ENCODE measurements at places on chromosomes 2 and 18.

DNA sequence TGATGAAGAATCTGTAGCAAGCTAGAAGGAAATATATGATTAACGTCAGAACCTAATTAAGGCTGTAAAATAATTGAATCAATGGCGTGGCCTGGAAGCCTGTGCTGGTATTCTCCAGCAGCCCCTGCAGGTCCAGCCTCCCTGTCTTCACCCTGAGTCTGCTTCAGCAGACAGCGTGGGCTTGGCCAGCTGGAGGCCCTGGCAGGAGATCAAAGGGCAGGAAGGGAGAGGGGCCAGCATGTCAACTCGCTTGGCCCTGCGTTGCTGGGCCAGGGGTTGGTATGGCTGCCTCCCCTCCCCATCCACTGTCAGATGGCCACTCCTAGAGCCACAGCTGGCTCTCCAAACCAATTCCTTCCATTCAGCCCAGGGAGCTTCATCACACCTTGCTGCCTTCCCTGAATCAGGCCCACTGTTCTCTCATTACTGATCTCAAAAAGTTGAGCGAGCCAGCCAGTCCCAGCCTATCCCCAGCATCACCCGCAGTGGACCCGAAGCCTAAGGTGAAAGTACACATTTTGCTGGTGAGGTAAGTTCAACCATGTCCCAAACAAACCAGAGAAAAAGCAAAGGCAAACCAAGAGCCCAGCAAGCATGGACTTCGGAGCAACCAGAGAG is 228.4 kb upstream of the AGAP1 start:
- DNase-seq = no peak

DNA sequence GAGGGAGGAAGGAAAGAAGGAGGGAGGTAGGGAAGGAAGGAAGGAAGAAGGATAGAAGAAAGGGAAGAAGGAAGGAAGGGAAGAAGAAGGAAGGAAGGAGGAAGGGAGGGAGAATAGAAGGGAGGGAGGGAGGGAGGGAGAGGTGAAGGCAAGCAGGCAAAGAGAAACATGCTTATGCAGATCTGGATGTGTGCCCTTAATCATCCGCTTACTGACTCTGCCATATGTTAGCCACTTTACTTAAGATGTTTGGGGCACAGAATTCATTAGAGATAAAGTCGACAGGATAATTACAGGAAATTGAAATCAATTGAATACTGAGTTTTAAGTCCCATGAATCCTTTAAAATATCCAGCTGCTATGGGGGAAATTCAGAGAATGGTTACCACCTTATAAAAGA is 334.2 kb downstream of the GRB14 start:
- DNase-seq = no peak

DNA sequence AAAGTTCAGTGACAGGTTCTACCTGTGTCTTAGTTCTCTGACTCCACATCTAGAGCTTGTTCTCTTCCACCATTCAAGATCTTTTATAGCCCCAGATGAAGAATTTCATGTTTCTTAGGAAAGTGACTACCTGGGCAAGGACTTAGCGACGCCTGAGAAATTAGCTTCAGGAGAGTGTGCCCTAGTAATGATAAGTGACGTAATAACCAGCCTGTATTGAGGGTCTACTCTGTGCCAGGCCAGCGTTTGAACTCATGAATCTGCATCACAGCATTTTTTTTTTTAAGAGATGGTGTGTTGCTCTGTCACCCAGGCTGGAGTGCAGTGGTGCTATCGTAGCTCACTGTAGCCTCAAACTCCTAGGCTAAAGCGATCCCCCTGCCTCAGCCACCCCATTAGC is 51.8 kb downstream of the TCF7L1 start:
- no peak for DNase-seq

GRCh38 chr18:77098538-77099174 is 33.9 kb downstream of the MBP start:
- DNase-seq = no peak

GRCh38 chr18:5541644-5542043 is 2.2 kb downstream of the EPB41L3 start:
- no peak for DNase-seq

DNA sequence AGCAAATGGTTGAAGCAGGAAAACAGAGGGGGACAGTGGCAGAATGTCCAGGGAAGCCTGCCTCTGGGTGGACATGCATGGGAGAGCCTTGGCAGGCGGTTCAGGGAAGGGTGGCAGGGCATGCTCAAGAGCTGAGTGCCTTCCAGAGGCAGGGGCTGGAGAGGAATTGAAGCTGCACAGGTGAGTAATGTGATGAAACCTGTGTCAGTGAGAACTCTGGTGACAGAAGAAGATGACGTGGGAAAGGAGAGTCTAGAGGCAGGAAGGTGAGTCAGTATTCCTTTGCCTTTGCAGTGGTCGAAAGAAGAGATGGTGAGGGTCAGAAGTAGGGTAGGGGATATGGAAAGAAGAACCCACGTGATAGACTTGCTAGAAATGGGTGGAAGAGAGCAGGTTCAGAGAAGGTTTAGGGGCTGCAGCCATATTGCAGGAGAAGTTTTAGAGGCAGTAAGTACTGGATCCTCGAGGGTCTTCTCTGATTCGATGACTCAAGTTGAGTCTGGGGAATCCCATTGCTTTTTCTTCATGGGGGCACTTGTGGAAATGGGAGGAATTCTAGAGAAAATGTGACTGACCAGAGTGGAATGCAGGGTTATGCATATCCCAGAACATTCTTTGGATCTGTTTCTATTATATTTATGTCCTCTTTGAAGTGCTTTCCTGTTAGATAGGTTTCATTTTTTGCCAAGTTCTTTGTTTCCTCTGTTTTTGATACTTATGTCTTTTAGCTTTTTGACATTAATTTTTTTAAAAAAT is 37.4 kb downstream of the TMEM87B start:
- DNase-seq = no peak

DNA sequence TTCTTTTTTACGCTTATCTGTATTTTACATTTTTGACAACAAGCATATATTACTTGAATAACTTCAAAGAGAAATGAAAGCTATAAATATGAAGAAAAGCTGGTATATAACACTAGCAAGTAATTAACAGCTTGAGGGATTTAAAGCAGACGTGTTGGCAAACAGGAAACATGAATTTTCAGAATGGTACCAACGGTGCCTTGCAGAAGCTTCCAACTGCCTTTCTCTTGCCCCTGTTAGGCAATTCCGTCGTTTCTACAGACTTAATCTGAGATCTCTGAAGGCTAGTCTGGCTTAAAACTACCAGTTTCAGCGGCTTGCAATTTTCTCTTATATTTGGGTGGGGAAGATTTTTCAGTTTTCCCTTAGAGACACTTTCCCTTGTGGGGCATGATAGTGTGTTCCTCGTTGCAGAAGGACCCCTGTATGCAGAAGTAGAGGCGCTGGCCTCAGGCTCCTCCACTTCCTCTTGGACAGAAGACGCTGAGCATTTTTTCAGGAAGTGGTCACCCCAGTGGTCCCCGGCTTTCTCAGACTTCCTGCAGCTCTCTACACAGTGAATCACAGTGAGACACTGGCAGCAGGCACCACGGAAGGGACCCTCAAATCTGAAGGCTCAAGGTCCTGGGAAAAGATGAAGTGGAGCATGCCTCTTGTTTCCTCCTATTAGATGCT is 56.2 kb upstream of the SLC16A14 start:
- peak; percentile 33 for DNase-seq

DNA sequence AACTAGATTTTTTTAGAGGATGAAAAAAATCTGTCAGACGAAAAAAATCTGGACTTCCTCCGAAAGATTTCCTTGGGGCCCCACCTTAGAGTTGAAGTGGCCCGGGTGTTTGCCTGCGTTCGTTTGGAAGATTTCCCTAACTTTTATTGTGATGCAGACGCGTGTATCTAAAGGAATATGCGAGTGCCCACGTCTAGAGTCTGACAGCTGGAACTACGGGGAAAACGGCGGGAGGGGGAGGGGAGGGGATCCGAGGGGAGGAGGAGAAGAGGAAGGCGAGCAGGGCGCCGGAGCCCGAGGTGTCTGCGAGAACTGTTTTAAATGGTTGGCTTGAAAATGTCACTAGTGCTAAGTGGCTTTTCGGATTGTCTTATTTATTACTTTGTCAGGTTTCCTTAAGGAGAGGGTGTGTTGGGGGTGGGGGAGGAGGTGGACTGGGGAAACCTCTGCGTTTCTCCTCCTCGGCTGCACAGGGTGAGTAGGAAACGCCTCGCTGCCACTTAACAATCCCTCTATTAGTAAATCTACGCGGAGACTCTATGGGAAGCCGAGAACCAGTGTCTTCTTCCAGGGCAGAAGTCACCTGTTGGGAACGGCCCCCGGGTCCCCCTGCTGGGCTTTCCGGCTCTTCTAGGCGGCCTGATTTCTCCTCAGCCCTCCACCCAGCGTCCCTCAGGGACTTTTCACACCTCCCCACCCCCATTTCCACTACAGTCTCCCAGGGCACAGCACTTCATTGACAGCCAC is 2.4 kb upstream of the SP9 start:
- DNase-seq = no peak

DNA sequence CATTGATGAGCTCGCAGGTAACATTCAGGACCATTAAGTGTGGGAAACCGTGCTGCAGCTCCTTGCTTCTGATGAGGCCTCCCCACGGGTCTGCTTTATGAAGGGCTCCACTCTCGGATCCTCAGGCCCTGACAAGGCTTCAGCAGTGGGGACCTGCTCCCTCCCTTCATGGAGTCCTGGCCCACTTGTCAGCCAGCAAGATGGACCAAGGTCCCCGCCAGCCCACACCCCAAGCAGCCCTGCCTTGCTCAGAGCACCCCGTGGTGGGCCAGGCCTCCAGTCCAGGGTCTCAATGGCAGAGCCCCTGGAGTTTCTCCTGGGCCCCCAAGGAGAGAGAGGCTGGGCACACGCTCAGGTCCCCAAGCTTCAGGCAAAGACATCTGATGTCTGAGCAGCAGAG is 41.5 kb downstream of the CROCC2 start:
- DNase-seq = no peak

DNA sequence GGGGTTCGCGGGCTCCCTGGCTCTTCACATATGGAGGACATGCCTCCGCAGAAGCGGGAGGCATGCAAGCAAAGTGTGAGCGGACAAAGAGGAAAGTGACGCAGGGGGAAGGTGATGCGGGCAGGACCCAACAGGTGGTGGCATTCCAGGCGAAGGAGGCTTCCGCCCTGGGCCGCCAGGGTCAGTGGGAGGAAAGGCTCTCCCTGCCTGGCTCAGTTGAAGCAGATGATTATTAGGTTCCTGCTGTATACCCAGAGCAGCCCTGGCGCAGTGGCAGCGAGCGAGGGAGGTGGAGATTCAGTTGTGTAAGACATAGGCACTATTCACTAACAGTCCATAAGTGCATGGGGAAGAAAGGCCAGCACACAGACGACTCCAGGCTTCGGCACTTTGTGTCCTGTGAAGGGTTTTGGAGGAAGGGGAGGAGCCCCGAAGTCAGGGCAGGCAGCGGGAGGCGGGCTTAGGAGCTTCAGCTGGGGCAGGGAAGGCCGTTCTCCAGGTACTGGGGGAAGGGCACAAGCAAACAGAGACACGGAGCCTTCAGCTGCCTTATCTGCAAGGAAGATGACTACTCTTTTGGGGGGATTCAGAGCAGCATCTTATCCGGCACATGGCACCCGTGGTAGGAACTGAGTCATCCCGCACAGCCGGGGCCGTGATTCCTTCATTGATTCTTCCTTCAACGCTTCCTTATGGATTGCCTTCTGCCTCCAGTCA is 89.8 kb downstream of the TGOLN2 start:
- DNase-seq = no peak

DNA sequence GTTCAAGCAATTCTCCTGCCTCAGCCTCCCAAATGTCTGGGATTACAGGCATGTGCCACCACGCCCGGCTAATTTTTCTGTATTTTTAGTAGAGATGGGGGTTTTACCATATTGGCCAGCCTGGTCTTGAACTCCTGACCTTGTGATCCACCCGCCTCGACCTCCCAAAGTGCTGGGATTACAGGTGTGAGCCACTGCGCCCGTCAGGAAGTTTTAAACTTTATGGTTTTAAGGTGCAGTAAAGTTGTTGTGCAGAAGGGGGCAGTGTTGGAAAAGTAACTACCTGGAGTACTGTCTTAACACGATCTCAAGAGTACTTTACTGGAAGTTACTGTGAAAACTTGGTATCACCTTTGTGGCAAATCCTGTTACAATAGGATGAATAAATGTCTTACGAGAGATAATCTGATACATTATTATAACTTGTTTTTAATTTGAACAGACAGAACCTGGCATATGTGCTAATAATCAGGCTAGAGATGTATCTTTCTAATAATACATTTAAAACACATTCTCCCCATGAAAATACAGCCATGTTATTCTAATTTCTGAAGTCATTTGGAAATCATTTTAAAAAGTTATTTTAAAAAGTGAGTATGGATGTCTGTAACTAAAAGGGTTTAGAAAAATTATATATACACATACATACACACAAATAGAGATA is 10.8 kb downstream of the SPDYA start:
- peak; percentile 65 for DNase-seq

- DNase-seq = no peak
Observed at GRCh38 chr18:62828091-62828640, 112.8 kb downstream of the PHLPP1 start.

DNA sequence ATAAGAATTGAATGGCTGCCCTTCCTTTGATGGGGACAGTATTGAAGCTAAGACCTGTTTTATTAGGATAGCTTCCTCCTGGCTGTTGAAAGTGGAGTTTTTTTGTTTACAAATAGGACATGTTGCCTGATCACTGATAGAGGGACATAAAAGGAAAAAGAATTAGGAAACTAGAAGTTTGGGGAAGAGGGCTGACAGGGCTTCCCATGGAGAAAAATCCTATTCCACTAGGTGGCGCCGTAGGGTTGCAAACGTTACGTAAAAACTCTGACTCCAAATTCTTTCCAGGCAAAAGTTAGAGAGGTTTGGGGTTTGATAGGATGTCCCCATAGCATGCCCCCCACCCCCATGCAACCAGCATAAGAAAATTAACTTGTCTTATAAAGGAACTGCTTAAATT is 11.1 kb upstream of the RBFA start:
- no peak for DNase-seq

GRCh38 chr2:46909771-46910419 is 5.7 kb downstream of the MCFD2 start:
- DNase-seq = peak; percentile 77

DNA sequence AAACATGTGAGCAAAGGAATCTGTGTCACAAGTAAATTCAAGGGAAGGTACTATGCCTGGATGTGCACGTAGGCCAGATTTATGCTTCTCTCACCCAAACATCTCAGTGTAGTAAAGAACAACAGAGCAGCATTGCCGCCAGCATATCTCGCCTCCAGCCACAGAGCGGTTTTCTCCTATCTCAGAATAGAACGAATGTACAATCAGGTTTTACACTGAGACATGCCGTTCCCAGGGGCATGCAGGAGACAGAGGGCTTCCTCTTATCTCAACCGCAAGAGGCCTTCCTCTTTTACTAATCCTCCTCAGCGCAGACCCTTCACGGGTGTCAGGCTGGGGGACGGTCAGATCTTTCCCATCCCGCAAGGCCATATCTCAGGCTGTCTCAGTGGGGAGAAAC is 175.3 kb downstream of the RPIA start:
- DNase-seq = no peak

DNA sequence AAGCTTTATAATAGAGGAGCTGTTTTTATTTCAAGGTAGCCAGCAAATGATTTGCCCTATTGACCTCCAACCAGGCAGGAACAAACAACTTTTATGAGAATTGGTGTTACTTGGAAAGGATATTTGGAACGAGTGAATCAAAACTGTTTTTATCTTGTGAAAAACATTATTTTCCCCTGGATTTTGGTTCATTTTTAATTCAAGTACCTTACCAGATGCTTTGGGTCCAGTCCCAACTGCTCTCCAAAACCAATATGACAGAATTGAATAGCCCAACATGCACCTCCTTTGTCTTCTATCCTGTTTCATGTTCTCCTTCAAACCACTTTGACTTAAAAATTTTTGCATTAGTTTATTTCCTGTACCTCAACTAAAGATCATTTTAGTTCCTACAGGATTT is 178.6 kb upstream of the RBMS1 start:
- DNase-seq = no peak

Measured in mucosa of gallbladder (tissue), 1 donor.